Posterior vena cava (tissue), 2 donors: ENCODE measurements at places on chromosomes 7 and 10. TPM values are rescaled to one million over a fixed set of nuclear protein-coding genes. Genes with fewer than 3 reads are reported as not detected.
A peak's percentile ranks its signal among the peaks of the same experiment; 100 is the strongest.

DNA sequence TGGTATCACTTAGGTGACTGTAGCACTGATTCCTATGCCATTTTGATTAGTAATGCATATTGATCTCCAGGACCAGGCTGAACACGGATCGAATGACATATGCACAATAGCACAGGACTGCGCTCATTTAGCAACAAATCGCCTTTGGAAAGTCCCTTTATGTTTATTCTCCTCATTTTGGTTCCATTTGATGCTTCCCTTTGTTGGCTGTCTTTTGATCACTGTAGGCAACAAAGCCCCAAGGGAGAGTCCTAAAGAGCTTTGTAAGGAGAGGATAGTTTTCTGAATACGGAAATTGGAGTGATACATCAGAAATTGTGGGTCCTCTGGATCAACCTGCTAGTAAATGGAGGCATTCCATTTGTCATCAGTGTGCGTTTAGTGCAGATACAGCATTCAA lies 1111.4 kb downstream of the SORCS1 start:
- DNase-seq, result no peak

The AKR1D1 gene
- not detected for total RNA-seq

DNA sequence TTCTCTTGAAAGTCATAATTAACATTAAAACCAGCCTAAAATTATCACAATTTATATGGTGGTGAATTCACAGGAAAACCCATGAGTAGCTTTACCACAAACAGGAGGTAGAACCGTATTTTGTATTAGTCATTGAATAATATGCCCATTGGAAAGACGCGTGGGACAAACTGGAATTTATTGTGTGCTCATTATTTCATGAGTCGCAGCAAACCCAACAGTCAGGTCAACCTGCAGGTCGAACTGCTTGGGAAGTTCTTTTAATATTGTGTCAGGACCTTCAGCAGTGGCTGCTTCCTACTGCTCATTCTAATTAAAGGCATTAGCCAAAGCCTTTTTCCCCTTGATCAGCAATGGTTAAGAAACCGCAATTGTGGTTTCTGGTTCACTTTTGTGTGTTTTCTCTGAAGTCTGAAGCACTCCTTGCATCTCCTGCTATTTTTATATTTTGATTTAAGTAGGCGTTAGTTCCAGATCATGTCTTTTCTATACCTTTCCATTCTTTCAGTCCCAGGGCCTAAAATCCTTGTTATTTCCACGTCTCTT lies 100.1 kb downstream of the RAB11FIP2 start:
- no peak for DNase-seq

GRCh38 chr7:64618785-64619456 lies 47.0 kb upstream of the ZNF107 start:
- DNase-seq, result no peak

- DNase-seq, result no peak
Measured at GRCh38 chr10:124374535-124375352, 44.0 kb downstream of the OAT start.

GRCh38 chr10:2839081-2839725 lies 228.1 kb upstream of the PFKP start:
- DNase-seq, result no peak

DNA sequence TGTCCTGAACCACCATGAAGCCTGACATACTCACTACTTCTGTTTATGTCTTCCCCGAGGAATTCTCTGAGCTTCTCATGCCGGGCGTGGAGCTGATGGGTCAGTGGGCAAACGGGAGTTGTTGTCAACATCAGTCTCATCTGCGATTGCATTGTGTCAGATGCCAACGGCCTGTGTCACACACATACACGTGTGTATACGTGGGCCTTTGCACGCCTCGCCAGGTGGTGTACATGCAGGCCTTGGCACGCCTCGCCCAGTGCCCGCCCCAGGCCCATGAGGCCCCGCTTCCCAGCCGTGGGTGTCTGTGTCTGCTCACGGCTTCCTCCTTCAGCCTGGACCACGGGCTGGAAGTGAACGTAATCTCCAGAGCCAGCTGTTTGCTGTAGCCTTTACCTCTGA lies 7.5 kb upstream of the CSGALNACT2 start:
- DNase-seq, result no peak

The MEOX2 gene
- 38.2 TPM for total RNA-seq

The AASS gene
- 14.3 TPM for total RNA-seq

DNA sequence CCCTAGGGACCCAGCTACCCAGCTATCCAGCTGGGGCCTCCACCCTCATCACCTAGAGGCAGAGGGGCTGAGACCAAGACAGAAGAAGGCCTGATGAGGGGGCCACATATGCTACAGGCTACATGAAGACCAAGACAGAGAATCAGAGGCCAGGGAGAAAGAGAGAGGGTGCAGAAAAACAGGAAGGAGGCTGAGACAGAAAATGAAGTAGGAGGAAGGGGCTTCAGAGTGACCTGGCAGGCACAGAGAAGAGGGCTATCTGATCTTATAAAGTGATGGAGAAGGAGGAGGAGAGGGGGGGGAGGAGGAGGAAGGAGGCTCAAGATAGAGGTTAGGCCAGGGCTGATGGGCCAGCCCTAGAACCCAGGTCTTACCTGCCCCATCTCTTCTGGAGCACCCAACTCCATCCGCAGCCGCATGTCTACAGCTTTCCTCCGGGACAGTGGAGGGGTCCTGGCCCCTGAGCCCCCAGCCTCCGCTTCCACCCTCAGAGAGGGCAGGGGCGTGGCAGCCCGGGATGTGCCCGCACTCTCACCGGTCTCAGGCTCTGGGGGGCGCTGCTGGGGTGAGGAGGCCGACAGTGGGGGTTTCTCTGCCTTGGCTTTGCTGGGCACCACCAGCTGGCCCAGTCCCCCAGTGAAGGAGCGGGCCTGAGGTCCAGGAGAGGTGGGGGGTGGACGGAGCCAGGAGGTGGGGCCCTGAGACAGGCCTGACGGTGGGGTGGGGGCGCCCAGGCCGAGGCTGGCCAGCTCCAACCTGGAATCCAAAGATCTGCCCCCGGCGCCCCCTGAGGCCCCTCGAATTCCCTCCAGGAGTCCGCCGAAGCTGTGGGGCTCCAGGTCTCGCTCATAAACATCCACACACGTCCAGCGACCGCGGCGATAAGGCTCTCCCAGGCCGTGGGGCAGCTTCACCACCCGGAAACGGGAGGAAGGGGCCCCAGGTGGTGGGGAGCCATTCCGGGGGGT lies 1.8 kb downstream of the TSC22D4 start:
- no peak for DNase-seq

The CELF2 gene
- total RNA-seq, result 70.6 TPM

DNA sequence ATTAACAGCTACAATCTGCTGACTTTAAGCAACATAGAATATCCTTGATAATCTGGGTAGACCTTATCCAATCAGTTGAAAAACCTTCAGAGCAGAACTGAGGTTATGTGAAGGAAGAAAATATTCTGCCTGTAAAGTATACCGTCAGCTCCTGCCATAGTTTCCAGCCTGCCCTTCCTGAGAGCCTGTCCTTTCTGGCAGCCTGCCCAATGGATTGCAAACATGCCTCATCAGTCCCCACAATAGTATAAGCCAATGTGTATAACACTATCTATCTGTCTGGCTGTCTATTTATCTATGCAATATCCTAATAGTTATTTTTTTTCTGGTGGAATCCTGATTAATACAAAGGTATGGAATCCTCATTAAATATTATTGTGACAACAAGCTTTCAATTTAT lies 489.2 kb upstream of the KCND2 start:
- peak; percentile 40 for DNase-seq

DNA sequence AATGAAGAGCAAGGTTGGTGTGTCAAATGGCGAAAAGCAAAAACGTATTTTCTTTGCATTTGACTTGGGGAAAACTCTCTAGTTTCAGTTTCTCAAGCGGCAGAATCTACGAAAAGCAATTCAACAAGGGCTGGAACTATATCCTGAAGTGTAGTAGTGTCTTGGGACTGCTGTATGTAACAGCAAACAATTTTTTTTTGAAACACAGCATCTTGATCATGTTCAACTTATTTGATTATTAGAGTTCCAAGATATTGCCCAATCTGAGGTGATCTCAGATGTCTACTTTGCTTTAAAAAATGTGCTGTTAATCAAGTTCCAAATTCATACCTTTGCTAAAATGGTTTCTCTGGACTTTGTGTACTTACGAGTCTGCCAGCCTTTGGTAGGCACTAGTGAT lies 120.6 kb downstream of the ZWINT start:
- DNase-seq, result no peak

The DMBT1 gene
- not detected for total RNA-seq

- DNase-seq, result peak; percentile 94
Measured at GRCh38 chr10:73906524-73907447, 4.1 kb upstream of the PLAU start.

DNA sequence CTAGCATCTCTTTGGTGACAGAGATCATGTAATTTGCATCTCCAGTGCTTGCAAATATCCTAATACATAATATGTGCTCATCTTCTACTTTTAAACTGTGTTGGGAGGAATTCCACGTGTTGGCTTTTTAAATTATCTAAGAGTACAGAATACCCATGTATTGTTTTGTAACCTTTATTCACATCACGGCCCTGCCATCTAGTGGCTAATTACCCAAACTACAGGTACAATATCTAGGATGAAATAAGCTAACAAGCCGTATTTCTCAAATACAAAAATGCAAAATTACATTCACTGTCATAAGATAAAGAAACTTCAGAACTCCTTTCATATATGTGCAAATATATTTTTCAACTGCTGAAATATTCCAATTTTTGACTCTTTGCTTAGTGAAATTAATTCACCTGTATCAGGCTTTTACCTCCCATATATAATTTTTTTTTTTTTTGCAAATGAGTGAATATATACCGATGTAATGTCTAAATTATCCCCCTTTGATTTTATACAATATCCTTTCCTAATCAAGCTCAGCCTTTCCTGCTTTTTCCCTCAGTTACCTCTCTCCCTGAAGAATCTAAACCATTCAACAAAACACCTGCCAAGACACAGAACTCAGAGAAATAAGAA lies 30.3 kb upstream of the LSM8 start:
- DNase-seq, result no peak

DNA sequence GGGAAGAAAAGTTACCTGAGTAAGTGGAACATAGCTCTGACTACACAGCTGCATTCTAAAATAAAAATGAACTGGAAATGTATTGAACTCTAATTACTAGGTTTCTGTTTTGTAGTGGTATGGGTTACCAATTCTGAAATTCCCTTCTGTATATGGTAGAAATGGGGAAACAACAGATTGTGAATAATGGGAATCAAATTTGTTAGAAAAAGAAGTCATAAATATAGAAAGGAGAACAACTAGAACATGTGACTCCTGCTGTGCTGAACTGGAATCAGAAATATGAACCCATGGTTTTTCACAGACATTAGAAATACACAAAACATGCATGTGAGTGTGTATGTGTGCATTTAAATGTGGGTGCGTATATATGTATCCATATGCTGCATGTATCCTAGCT lies 27.0 kb downstream of the MCMBP start:
- no peak for DNase-seq

- DNase-seq, result no peak
Measured at GRCh38 chr7:33369888-33370287, 240.5 kb downstream of the BBS9 start.

DNA sequence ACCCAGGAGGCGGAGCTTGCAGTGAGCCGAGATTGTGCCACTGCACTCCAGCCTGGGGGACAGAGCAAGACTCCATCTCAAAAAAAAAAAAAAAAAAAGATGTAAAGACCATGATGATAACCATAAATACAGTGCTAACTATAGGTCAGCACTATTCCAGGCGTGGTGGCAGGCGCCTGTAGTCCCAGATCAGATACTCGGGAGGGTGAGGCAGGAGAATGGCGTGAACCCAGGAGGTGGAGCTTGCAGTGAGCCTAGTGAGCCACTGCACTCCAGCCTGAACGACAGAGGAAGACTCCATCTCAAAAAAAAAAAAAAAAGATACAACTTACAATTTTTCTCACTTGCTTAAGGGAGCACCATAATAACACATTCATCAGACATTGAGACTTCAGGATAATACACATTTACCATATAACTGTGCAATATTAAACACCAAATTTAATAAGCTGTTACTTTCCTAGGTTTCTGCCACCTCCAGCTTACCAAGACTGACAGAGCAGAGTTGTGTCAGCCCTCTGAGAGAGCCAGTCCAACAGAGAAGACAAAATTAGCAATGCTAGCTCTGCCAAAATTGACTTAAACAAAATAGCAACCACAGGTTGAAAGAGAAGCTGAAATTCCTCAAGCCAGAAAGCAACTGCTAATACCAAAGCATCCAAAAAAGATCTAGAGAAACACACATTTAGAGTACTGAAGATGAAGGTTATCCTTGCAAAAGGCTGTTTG lies 8.2 kb downstream of the DNA2 start:
- DNase-seq, result no peak

The CALN1 gene
- not detected for total RNA-seq

The NUPR2 gene
- not detected for total RNA-seq

- no peak for DNase-seq
Measured at GRCh38 chr7:3289996-3290395, 11.1 kb upstream of the SDK1 start.

The SLC26A5 gene
- total RNA-seq, result not detected

DNA sequence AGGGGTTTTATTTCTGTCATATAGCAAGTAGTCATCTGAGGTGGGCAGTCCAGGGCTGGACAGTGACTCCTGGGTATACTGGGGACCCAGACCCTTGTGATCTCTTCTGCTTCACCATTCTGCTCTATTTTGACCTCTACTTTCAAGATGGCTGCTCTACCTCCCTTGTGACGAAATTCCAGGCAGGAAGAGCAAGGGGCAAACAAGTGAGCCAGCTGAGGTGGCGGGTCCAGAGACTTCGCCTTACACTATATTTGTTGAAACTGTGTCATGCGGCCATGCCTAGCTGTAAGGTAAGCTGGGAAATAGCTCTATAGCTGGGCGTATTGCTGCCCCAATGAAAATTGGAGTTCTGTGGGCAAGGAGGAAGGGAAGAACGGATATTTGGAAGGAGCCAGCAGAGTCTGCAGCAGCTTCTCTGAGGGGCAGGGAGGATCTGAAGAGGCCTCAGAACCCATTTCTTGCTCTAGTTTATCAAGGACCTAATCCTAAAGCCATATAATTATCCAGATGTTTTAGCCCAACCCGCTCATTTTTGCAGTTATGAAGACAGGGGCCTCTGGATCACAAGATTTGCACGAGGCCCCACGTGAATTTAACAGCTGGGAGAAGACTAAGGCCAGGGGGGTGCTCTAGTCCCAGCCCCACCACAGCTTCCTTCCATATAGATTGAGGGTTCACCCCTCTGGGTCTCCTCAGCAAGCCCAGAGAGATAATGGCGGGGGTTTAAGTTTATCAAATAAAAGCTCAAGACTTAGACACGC lies 7.7 kb upstream of the CPA1 start:
- DNase-seq, result peak; percentile 23

The FUOM gene
- total RNA-seq, result 17.6 TPM

- no peak for DNase-seq
Measured at GRCh38 chr7:102897211-102897631, 15.6 kb upstream of the LRRC17 start.

DNA sequence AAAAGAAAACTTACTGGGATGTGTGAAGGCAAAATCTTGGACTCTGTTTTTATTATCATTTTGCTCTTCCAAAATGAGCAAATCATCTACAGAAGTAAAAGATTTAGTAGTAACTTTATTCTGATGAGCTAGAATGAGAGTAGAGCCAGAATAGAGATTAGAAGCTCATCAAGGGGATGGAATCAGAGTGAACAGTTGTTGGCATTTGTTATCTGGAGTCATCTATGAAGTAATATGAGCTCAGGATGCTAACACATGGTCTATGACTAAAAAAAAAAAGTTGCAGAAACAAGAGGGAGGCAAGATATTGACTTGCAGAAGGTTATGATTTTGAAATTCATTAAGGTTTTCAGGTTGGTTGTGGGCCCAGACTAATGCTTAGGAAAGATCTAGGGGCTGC lies 409.1 kb upstream of the ETV1 start:
- no peak for DNase-seq

The ASB10 gene
- not detected for total RNA-seq

The LGI1 gene
- total RNA-seq, result 2.6 TPM

The PLAU gene
- 36.7 TPM for total RNA-seq

GRCh38 chr7:921581-922333 lies 32.7 kb downstream of the ADAP1 start:
- peak; percentile 78 for DNase-seq
